ENCODE measurements at places on chromosomes 6 and 20.

DNA sequence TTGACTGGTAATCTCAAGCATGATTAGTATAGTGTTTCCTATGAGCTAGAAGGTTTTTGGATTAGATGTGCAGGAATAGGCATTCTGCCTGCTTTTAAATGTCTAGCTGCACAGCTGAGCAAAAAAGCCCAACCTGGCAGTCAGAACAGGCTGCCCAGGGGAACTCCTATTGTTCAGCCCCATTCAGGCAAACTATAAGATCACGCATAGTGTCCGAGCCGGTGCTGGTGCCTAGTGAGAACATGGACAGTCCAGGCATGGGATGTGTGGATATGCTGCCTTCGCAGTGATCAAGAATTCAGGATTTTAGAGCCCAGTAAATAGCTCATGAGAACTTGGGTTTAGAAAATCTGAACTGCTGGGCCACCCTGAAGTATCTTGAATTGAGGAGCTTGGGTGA, 348.8 kb downstream of the UTRN start:
- DNase-seq = no peak

GRCh38 chr6:111183702-111184517, 96.6 kb downstream of the SLC16A10 start:
- no peak for DNase-seq

GRCh38 chr6:44954281-44954680, 373.8 kb upstream of the RUNX2 start:
- DNase-seq = no peak

DNA sequence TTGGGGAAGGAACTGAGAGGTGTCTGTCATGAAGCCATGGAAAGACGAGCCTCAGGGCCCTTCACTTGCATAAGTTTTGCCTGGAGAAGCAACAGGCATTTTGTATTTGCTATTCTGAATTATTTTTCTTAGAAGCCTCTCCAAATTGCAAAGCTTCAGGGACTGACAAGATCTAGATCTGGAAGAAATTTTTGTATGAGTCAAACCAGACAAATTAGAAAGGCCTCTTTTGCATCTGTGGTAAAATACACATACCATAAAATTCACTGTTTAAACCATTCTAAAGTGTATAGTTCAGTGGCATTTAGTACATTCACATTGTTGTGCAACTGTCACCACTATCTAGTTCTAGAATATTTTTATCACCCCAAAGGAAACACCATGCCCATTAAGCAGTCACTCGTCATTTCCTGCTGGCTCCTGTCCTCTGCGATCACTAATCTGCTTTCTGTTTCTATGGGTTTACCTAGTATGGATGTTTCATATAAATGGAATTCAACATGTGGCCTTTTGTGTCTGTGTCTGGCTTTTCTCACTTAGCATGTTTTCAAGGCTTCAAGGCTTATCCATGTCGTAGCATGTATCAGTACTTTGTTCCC, 269.1 kb downstream of the PHF3 start:
- no peak for DNase-seq

DNA sequence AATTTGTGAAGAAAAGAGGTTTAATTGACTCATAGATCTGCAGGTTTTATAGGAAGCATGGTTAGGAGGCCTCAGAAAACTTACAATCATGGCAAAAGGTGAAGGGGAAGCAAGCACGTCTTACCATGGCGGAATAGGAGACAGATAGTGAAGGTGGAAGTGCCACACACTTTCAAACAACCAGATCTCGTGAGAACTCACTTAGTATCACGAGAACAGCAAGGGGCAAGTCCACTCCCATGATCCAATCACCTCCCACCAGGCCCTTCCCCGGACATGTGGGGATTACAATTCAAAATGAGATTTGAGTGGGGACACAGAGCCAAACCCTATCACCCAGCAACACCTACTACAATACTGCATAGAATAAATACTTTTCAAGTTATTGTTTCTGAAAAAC, 7.3 kb upstream of the HEBP2 start:
- DNase-seq = no peak

DNA sequence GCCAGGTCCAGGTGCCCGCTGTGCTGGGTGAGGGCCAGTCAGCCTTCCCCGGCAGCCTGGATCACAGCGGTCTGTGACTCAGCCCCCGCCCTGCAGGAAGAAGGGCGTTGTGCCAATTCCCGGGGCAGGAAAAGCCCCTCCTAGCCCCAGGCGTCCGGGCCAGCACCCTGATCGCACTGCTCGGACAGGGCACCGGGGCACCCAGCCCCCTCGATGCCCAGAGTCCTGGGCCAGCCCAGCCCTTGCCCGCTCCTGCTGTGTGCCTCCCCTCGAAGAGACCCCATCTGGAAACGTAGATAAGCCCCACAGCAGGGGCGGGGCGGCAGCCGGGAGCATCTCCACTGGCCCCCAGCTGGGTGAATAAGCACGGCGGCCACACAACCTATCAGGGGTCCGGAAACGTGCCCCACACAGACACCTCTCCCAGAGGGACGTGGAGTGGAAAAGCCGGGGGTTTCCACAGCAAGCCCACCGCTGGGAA, 9.9 kb downstream of the LAMA5 start:
- DNase-seq = no peak

DNA sequence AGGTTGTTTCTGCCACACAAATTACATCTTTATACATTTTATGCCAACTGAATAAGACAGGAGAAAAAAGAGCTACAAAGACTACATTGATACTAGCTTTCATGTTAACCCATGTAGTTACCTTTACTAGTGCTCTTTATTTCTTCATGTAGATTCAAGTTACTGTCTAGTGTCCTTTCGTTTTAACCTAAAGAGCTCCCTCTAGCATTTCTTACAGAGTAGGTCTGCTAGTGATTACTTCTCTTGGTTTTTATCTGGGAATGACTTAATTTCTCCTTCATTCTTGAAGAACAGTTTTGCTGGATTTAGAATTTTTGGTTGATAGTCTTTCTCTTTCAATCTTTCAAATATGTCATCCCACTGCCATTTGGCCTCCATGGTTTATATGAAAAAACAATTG, 21.2 kb upstream of the NOP56 start:
- DNase-seq = no peak

- no peak for DNase-seq
Measured at GRCh38 chr6:134238960-134239795, 78.7 kb downstream of the SGK1 start.

DNA sequence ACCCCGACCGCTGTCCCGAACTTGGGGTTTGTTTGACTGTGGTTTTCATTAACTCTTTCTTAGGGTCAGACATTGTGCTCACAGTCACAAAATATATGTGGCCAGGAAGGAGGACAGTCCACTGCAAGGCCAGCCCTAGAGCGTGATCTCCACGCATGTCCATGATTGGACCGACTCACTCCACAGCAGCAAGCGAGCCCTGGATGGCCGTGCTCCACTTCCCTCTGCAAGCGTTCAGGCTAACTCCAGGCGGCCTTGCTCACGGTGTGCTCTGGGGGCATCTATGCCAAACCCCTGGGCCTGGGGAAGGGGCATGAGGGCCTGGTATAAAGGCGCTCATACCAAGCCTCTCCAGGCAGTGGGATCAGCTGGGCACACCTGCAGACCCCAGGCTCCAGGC, 5.6 kb downstream of the DACT2 start:
- DNase-seq = no peak

DNA sequence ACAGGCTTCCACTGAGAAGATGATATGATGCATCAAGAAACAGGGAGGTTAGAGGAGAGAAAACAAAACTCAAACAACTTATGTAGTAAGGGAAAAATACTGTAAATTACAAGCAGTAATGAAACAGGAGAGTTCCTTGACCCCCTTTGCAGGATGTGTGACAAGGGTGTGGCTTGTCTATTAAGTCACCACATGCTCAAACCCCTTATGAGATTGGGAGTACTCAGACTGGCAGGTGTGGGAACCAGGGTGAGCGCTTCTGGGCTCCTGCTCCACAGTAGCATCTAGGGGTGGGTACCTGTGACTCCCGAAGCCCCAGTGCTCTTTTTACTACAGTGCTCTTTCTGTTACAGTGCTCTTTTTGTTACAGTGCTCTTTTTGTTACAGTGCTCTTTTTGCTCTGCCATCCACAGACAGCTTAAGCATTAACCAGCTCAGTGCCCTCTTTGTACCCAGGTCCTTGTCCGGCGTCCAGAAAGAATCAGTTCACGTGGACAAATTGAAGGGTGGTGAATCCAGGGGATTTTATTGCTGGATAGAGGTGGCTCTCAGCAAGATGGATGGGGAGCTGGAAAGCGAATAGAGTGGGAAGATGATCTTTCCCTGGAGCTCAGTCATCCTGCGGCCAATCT, 28.7 kb downstream of the OLIG3 start:
- no peak for DNase-seq

DNA sequence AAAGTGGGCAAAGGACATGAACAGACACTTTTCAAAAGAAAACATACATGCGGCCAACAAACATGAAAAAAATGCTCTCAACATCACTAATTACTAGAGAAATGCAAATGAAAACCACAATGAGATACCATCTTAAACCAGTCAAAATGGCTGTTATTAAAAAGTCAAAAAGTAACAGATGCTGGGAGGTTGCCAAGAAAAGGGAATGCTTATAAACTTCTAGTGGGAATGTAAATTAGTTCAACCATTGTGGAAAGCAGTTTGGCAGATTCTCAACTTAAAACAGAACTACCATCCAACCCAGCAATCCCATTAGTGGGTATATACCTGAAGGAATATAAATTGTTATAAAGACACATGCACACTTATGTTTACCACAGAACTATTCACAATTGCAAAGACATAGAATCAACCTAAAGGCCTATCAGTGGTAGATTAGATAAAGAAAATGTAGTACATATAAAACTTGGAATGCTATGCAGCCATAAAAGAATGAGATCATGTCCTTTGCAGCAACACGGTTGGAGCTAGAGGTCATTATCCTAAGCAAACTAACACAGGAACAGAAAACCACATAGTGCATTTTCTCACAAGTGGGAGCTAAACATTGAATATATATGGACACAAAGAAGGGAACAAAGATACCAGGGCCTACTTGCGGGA, 16.3 kb downstream of the CENPQ start:
- no peak for DNase-seq

- DNase-seq = no peak
Measured at GRCh38 chr6:111210194-111210728, 123.0 kb downstream of the SLC16A10 start.

GRCh38 chr6:113596387-113597230, 260.5 kb upstream of the MARCKS start:
- DNase-seq = no peak

DNA sequence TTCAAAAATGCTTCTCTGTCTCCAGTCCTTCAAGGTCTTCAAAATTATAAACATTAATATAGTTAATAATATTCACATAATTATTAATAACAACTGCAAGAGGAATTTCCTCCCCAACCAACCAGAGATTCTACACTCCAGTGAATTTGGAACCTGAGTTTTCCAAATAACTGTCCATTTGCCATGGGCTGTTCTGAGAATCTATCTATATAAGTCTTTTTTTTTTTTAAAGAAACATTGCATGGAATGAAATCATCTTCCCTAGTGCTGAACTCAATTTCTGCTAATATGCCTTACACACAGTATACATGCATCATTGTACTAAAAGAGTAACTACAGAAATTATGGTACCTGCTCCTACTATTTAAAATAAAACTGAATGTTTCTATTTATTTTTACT, 113.9 kb downstream of the SLC22A3 start:
- no peak for DNase-seq

GRCh38 chr6:42507901-42508300, 55.9 kb upstream of the UBR2 start:
- no peak for DNase-seq

Measured in stimulated activated CD8-positive, alpha-beta memory T cell treated with anti-CD3 and anti-CD28 coated beads, Interleukin-4, amount 100 ng/mL, for 1 hour (primary cell).